ENCODE measurements at places on chromosomes 6 and 20.

GRCh38 chr6:136086686-136087085 lies 163.4 kb downstream of the MTFR2 start:
- no peak for DNase-seq

DNA sequence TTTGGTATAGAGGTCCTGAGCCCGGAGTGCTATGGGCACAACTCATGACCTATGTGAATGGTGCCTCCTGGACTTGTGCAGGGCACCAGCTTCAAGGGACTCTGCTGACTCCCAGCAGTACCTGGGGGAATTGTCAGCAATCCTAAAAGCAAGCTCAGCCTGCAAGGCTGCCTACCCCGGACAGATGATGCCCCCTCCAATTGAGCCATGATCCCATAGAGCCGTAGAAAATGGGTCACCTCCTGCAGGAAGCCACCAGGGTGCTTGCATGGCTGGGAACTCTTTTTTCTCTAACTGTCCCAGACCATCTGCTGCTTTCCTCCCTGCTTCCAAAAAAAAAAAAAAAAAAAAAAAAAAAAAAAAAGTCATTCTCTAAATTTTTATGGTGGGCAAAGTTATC lies 12.9 kb upstream of the PRND start:
- DNase-seq, result no peak

GRCh38 chr6:108673602-108674001 lies 112.9 kb downstream of the FOXO3 start:
- no peak for DNase-seq

DNA sequence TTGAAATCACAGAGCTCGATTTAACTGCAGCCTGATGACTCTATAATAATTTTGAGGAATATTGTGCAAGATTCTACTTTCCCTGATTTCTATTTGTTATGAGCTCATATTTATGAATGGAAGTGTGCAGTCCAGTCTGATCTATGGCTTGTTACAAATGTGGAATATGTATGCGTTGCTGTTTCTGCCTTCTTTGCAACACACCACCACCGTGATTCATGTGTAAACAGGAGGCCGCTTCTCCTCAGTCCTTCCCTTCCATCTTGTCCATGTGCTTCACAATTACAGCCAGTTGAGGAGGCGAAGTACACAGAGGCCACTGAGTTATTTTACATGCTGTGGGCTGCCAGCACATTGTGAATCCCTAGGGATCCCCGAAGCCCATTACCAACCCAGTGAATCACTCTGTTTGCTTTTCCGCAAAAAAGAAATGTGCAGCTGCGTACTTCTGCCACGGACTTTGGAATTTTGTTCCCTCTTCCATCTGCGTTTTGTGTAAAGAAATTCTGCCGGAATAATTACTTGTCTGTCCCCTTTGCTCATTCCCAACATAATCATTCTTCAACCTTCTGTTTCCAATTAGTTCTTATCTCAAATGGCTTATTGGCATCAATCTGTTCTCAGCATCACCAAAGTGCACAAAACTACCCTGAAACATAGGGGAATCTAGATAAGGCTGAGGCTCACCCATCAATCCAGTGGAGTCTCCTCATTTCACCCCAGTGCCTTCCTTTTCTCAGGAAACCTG lies 551.6 kb upstream of the CITED2 start:
- DNase-seq, result no peak

DNA sequence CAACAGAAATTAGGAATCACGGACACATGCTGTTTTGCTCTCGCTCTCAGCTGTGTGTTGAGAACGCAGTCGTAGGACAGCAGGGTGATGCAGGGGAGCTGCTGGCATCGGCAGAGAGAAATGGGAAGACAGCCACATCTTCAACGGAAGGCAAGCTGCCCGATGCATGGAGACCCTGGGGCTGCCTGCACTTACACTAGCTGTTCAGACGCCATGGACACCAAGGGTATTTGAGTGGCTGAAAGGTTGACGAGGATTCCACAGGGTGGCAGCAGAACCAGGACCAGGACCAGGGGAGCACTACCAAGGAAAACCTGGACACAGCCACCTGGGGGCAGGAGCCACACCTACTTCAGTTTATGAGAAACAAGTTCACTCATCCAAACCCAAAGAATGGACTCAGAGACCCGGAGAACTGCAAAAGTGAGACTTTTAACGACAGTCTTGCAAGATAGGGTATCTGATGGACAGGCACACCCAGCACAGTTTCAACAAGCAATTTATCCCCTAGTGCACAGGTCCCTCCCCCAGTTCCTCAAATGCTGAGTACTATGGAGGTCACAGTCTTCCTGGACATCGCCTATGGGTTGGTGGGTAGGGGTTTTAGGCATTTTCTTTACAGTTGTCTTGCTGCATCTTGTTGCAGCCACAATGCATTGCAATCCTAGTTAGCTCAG lies 56.3 kb upstream of the ENTPD6 start:
- no peak for DNase-seq

GRCh38 chr6:118444796-118445195 lies 103.3 kb upstream of the PLN start:
- no peak for DNase-seq

Measured in effector CD8-positive, alpha-beta T cell (primary cell).